ENCODE measurements at places on chromosomes 1 and 21.

GRCh38 chr1:31218705-31219104 lies 21.0 kb downstream of the NKAIN1 start:
- DNase-seq = no peak

DNA sequence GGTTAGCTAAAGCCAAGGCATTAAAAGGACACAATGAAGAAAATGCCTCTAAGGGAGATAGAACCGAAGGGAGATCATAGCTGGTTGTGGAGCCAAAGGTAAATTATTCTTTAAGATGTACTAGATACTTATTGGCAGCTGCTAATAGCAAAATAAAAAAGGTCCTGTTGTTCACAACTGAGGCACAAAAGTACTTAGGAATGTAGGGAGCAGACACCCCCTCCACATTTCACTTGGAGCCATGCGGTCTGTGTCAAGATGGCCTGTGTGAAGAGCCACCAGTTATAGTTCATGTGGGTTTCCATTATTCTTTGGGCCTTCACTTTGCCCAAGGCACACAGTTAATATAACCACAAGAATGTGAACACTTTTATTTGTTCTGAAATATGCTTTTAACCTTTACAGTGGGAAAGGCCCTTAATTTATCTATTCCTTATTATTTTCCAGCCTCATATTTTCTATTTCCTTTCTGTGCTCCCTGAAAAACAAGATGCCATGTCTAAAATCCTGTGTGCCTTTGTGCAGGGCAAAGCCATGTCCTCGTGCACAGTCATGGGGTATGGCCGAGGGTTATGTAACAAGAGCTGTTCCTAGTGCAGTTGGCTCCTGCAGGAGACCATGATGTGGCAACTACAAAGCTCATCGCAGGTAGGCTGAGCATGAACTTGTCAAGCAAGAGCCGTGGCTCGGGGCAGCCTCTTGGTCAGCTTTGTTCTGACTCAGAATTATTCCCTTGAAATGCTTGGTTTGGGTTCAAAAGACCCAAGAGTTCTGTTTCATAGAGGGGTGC lies 16.2 kb upstream of the WDR26 start:
- no peak for DNase-seq

DNA sequence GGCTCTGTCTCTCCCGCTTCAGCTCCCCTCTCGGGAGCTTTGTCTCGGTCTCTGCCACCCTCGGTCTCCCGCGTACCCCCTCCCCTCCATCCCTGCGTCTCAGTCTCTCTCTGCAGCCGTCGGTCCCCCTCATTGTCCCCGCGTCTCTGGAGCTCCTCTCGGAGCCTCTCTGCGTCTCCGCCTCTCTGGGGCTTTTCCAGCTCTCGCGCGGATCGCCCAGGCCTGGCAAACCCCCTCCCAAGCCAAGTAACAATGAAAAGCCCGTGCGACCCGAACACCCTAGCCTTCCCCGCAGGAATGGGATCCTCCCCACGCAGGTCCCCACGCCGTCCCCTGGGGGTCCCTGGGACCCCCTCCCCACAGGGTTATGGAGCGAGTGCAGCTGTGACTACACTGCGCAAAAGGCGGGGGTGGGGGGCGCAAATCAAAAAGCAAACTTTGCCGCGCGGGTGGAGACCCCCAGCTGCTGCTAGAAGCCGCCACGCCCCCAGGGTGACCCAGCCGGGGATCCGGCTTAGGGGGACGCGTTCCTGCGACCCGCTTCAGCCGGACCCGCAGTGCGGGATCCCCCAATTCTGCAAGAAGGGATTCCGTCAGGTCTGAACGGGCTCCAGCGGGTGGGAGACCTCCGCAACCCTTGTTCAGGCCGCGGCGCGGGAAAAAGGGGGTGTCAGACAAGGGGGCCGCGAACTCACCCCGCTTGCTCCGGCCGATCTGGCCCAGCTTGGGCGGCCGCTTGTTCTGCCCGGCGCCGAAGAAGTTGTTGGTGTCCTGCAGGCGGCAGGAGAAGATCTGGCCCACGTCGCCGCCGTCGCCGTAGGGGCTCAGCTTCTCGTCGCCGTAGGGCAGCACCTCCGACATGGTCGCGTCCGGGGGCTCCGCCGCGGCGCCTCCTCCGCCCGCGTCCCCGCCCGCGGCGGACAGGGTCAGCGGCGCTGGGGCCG lies 1.2 kb downstream of the CAMK2N1 start:
- DNase-seq = no peak

DNA sequence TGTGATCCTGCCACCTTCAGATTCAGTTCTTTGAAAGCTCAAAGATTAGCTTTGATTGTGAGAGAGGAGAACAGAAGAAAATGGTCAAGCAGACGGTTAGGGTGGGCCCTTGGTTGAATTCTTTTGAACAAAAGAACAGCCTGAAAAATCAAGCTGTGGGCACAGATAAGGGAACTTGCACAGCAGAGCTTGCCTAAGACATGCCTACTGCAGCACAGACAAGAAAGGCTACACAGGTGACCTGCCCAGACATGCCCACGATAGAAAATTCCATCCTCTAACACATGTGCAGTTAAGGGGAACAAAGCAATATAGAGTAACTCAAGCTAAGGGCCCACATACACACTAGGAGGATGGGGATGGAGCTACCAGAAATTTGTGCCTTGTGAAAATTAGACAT lies 512.5 kb upstream of the LRRC7 start:
- no peak for DNase-seq

- DNase-seq = no peak
Measured at GRCh38 chr1:2184934-2185333, 9.6 kb downstream of the FAAP20 start.

DNA sequence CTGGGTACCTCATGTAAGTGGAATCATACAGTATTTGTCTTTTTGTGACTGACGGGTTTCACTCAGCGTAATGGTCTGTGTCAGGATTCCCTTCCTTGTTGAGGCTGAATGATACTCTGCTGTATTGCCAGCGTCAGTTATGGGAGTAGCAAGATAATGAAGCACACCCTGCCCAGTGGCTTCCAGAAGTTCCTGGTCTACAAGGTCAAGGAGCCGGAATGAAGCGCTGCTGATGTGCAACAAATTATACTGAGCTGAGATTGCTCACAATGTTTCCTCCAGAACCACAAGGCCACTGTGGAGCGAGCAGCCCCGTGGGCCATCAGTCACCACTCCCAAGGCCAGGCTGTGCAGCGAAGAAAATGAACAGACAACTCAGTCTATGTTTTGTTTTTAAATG lies 24.0 kb upstream of the TDRD10 start:
- DNase-seq = no peak

GRCh38 chr21:30953605-30954004 lies 72.2 kb upstream of the KRTAP11-1 start:
- no peak for DNase-seq

- DNase-seq = no peak
Measured at GRCh38 chr1:157849229-157849875, 7.7 kb upstream of the CD5L start.

DNA sequence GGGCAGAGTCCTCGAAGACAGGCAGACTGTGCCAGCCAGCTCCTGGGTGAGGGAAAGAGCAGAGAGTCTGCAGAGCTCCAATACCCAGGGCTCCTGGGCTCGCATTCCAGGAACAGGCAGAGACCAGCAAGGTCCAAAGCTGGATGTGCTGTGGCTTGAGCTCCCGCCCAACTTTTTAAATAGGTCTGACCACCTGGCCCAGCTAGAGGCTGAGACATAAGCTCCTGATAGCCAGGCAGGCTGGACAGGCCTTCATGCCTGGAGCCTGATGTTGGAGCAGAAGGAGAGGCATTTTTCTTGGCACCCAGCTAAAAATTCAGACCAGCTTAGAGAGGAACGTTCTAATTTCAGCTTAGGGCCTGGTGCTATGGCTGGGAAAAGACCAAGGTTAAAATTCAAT lies 178.4 kb upstream of the TMEM51 start:
- DNase-seq = no peak

- no peak for DNase-seq
Measured at GRCh38 chr1:70355920-70356319, 1.4 kb upstream of the ANKRD13C start.

GRCh38 chr1:198610362-198610761 lies 28.5 kb upstream of the PTPRC start:
- DNase-seq = no peak

DNA sequence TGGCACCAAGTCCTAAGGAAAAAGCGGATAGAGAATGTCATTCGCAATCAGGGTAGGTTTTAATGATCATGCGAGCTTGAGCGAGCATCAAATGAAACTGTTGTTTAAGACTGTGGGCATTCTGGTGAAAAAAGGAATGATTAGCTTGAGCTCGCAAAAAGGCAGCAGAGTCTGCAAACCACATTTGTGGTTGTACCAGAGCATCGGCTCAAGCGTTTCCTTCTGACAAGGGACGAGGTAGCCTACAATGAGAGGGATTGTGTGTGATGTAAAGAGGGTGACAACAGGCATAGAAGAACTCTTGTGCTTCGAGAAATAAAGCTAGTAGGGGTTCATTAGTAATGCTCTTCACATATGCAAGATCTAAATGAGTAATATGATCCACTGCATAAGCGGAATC lies 11.1 kb upstream of the CD48 start:
- DNase-seq = no peak

- DNase-seq = no peak
Measured at GRCh38 chr1:157279138-157279801, 141.1 kb upstream of the ETV3 start.

All from NT2/D1 (cell line).